ENCODE measurements at places on chromosomes 2 and 18.

DNA sequence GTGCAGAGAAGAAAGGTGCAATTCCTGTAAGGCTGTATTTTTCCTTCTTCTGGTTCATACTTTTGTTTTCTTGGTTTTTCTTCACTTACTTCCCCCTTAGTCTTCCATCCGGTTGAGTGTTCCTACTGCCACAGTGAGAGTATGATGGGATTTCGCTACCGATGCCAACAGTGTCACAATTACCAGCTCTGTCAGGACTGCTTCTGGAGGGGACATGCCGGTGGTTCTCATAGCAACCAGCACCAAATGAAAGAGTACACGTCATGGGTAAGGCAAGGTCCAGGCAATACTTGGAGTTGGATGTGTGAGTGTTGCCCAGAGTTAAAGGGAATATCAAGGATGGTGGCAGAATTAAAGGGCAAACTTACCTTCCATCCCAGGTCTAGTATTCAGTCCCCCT, 108.0 kb downstream of the DTNA start:
- no peak for DNase-seq

- DNase-seq: no peak
Observed at GRCh38 chr2:97348841-97349240, 235.9 kb downstream of the ANKRD36 start.

GRCh38 chr2:143505542-143505941, 376.3 kb downstream of the ARHGAP15 start:
- DNase-seq: no peak

- DNase-seq: peak; percentile 47
Observed at GRCh38 chr18:24118750-24119577, 19.9 kb upstream of the CABYR start.

- DNase-seq: no peak
Observed at GRCh38 chr2:50613161-50613560, 418.8 kb downstream of the NRXN1 start.

GRCh38 chr2:235098269-235098668, 146.5 kb downstream of the SH3BP4 start:
- no peak for DNase-seq

GRCh38 chr2:42360493-42360889, 526 bp downstream of the COX7A2L start:
- DNase-seq: no peak

GRCh38 chr2:220701115-220701514, 871.0 kb downstream of the EPHA4 start:
- no peak for DNase-seq

- no peak for DNase-seq
Observed at GRCh38 chr2:178152977-178153376, 40.7 kb downstream of the RBM45 start.

DNA sequence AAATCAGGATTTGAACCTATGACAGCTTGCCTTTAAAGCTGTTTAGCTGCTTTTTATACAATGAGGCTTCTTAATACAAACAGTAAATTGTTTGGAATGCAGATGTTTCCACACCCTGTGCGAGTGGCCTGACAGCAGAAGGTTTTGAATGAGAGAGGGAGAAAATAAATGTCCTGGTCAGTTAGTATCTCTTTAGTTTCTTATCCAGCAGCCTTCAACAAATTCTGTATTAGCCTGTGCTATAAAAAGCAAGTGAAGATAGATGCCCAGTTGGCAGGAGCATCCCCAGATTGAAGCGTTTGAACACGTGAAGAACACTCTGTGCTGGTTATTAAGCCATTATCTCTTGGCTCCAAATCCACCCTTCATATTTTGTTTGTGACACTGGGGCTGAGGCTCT, 70.6 kb downstream of the CERS6 start:
- no peak for DNase-seq

- DNase-seq: no peak
Observed at GRCh38 chr2:216694082-216694825, 1.1 kb downstream of the IGFBP5 start.

DNA sequence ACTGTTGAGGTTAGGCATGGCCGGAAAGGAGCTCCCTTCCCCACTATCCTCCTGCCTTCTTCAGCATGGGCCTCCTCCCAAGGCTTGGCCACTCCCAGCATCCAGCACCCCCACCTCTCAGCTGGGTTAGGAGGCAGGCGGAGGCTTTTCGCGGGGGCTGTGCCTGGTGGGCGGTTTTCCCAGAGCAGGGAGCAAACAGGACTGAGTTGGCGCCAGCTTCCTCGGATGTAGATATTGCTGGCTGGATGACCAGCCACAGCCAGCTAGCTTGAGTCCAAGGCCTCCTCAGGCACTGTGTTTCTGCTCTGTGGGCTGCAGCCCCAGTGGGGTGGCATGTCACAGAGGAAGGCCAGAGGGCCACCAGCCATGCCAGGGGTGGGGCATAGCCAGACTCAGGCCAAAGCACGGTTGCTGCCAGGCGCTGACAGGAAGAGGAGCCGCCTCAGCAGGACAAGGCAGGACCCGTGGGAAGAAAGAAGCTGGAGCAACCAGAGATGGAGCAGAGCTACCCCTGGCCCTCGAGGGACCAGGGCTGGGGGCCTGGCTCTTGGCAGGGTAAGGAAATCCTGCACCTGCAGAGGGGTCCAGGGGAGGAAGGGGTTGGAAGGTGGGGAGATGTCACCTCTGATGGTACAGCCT, at the start of gene TCF23:
Gene TCF23, plus strand, starts transcription at position 204 of the 639 bp plus-strand sequence. Its CDS starts 130 bp downstream, at position 334.
- DNase-seq: no peak
